Cardiac fibroblast (primary cell): ENCODE measurements at places on chromosomes 12 and 14.

- no peak for DNase-seq
Observed at GRCh38 chr14:100618763-100619320, 31.6 kb upstream of the BEGAIN start.

- DNase-seq, result peak; percentile 57
Observed at GRCh38 chr14:93090826-93091555, 24.7 kb downstream of the ITPK1 start.

DNA sequence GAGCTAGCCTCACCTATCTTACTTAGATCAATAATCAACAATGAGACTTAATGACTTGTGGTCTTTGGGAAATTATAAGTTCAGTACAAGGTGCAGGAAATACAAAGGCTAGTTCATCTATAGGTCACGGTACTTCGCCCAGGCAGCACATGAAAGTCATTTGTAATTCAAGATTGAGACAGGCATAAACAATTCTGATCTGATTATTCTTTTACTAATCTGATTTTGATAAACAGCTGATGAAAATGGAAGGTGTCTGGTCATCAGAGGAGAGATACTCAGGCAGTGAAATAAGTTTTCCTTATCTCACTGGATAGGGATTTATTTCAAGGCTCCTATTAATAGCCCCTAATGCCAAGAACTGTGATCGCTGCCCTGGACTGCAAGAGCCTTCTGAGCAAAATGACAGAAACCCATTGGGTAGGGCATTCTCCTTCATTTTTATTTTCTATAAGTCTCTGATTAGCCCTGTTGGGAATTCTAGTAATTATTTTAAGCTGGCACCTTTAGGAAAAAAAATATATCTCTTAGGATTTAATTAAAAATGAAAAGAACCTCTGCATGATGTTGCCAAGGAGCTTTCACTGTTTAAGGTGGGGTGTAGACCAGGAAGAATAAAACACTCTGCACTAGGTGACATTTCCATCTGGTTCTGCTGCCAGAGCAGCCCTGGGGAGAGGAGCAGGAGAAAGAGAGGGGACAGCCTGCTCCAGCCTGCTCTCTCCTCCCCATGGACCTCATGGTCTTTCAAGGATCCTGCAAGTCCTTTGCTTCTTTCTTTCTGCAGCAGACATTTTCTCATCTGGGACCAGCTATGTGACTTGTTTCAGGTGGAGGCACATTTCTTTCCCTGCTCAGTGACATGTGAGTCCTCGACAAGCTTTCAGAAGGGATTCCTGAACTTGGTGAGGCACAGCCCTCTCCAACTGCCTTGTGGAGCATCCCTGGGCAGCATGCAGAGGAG, 44.8 kb downstream of the SSPN start:
- no peak for DNase-seq

DNA sequence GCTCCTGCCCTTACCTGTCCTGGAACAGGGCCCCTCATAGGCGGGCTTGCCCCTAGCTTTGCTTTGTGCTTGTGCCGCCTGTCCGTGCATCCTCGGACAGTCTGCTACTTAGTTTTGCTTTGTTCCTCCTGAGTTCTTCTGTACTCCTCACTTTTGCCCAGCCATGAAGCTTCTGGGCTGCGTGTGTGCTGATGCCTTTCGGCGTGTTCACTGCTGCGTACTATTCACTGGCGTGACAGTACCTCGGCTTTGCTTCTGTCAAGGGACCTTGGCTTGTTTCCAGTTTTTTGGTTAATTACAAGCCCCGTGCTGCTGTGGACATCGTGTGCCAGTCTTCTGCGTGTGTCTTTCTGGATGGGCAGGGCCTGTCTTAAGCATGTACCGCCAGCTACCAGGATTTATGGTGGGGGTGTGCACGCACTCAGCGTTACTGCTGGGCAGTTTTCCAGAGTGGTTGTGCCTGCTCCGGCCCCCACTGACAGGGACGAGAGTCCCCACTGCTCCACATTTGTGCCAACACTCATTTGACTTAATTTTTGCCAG, 2.5 kb downstream of the PACS2 start:
- DNase-seq, result no peak

DNA sequence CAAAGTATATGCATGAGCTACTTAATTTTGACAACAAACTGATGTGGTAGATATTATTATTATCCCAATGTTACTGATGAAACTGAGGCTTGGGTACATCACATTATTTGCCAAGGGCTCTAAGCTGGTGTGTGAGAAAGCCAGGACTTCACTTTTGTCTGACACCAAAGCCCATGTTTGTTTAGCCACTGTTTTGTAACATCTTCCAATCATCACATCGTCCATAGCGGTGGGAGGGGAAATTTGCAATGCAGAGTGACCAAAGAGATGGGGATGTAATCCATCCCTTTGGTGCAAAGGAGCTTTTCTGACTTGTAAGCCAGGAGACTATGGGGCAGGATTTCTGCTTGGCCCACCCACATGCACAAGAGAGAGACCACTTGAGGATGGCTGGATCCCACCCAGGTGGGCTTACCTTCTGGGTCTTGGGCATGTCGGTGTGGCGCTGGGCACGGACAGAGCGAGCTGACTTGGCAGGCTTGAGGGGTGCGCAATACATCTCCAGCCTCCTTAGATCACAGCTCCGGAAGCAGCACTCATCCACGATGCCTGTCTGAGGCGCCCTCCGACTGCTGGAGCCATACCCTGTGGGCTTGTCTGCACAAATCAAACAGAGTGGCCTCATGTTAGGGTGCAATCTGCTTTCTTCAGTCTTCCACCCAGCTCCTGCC, 61.1 kb downstream of the IGF1 start:
- DNase-seq, result no peak

GRCh38 chr12:69061574-69061973, 128.6 kb upstream of the CPM start:
- DNase-seq, result no peak

- DNase-seq, result no peak
Observed at GRCh38 chr14:105335735-105336476, 21.4 kb downstream of the PACS2 start.

- peak; percentile 10 for DNase-seq
Observed at GRCh38 chr14:94491511-94491910, 15.5 kb upstream of the SERPINA9 start.

DNA sequence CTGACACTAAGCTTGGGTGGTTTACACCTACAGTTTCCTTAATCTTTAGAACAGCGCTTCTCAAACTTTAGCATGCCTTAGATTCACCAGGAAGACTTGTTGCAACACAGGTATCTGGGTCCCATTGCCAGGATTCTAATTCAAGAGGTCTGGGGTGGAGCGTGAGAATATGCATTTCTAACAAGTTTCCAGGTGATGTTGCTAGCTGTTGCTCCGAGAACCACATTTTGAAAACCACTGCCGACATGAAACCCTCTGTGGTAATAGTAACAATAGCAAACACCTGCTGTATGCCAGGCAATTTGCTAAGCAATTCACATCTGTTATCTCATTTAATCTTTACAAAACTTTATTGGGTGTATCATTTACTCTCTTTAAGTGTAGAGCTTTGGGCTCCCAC, 58.6 kb downstream of the TRHDE start:
- no peak for DNase-seq

DNA sequence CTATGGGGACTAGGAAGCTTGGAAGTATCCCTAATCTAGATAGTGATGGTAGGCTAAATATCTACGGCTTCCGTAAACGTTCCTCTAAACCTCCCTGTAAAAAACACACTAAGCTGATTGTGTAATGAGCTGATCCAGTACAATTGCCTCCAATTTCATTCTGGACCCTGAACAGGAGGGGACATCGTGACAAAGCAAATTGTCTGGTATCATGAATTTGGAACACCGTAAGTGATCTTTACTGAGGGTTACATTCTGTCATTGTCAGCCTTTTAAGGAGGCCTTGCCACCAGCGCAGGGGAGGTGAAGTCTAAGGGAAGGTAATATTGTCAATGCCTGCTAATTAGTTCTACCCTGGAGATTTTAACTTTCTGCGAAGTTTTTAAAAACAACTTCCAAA, 487 bp upstream of the MGST1 start:
- DNase-seq, result no peak

GRCh38 chr12:1706632-1706980, 15.7 kb downstream of the ADIPOR2 start:
- no peak for DNase-seq
